Stimulated activated CD4-positive, alpha-beta T cell treated with anti-CD3 and anti-CD28 coated beads, Interleukin-15, amount 100 ng/mL, for 1 hour (primary cell): ENCODE measurements at places on chromosomes 5 and 9.

GRCh38 chr5:22844636-22845035 is 8.5 kb downstream of the CDH12 start:
- no peak for DNase-seq

DNA sequence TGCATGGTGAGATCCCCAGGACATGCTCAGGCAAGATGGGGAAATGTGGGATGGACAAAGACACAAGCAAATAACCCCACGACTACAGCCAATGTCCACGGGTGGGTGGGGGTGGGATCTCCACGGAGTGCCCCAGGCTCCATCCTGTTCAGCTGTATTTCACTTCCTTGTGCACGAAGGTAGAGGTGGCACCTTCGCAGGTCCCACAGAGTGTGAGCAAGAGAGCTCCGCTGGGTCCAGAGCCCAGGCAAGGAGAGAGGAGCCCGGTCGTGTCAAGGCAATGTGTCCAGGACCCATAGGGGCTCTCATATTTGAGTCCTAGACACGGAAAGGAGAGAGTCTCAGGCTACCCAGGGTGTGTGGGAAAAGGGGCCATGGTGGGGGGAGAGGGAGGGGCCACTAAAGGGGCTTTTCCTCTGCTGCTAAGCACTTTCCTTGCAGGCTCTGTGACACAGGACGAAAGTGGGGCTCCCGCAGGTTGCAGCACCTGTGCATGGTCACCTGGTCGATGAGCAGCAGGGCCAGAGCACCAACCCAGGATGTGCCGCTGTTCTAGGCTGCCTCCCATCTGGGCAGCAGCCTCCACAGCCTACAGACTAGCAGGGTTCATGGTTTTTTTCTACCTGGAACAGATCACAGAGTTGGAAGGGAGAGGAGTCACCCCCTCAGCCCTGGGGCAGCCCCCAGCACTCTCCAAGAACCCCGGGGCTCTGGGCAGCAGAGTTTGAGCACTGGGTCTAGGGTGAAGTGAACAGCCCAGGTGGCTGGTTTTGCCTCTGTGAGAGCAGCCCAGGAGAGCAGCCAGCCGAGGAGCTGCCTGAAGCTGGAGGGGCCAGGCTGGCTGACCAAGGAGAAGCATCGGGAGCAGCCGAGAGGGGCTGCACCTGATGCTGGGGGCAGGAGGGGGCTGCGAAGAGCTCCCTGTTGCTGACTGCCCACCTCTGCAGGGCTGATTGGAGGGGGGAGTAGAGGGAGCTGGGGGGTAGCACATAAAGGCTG is 100.7 kb upstream of the MVB12B start:
- no peak for DNase-seq

- no peak for DNase-seq
These were observed 22.3 kb downstream of the FBXW2 start for GRCh38 chr9:120770931-120771330.

DNA sequence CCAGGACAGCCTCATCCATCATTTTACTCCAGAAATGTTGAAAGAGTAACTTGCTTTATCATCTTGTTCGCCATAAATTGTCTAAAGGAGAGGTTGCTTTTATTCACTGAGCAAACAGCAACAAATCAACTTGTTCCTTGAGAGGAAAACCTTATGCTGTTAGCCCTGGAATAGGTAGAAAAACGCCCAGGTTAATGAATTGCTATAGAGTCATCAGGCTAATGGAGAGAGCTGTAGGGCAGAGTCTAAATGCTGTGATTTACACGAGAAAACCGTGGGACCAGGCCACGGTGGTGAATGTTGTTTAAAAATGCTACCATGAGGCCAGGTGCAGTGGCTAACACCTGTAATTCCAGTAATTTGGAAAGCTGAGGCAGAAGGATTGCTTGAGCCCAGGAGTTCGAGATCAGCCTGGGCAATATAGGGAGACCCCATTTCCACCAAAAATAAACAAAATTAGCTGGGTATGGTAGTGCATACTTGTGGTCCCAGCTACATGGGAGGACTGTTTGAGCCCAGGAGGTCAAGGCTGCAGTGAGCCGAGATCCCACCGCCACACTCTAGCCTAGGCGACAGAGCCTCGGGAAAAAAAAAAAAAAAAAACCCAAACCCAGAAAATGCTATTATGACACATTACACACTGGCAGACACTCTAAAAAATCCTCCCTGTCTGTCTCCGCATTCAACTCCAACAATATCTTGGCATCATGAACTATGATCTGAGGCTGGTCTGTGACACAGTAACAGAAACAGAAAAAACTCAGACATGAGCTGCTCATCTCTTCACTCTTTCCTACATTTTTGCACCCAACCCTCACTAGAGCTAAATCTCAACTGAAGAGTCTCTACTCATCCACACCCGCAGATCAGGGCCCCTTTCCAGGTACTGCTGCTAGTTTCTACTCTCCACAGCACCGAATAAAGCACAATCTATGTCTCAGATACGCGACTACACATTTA is 118.6 kb upstream of the RETREG1 start:
- no peak for DNase-seq

- no peak for DNase-seq
These were observed 667.4 kb upstream of the SEMA6A start for GRCh38 chr5:117242028-117242427.

- no peak for DNase-seq
These were observed 77.1 kb downstream of the GOLPH3 start for GRCh38 chr5:32096891-32097595.

- no peak for DNase-seq
These were observed 9.3 kb downstream of the SLC46A2 start for GRCh38 chr9:112881331-112881730.

GRCh38 chr5:82982846-82983245 is 94.3 kb downstream of the TMEM167A start:
- no peak for DNase-seq

DNA sequence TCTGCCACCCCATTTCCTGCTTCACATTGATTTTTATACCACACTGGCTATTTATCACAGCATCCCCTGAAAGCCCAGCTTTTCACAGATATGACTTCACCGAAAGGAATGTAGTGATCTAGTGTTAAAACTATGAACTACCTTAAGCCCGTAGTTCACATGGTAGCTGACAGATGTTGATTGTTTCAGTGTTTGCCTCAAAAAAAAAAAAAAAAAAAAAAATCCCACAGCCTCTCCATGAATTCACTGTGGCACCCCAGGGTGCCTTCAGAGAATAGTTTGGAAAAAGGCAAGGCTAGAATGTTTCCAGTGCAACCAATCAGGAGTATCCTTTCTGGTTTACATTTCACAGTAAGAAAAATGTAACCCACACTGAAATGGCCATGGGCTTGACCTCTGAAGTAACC is 37.1 kb downstream of the GLIS3 start:
- DNase-seq = no peak

- DNase-seq = no peak
These were observed 231.0 kb downstream of the SNX18 start for GRCh38 chr5:54748527-54748926.

GRCh38 chr9:117414220-117414905 is 494 bp downstream of the ASTN2 start:
- no peak for DNase-seq

GRCh38 chr5:112800891-112801290 is 60.2 kb upstream of the SRP19 start:
- DNase-seq = no peak

DNA sequence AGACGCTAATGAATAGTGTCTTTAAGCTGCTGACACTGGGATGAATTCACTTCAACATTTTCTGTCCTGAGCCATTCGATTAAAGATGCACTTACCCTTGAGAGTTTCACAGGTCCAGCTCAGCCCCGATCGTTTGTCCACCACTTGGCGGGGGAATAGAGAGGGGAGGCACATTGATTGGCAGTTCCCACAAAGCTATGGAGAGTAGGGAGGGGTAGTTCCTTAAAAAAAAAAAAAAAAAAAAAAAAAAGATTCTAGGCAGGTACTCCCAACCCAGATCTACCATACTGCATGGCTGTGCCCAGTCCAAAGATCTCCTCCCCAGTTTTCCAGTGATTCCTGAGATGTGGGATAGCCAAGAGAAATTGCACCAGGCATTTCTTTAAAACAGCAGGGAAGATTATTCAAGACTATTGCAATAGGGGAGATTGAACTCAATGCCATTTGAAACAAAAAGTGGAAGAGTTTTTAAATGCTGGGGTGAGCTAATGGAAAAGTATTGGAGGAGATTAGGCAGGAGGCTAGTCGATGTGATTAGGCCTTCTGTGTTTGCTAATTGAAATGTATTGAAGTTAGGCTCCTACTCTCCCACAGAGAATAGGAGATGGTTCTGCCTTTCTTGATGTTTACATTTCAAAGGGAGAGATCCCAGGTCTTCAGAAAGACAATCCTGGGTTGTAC is 2217.4 kb upstream of the WWC1 start:
- DNase-seq = no peak

- no peak for DNase-seq
These were observed 40.0 kb downstream of the KLHL3 start for GRCh38 chr5:137695651-137696428.

DNA sequence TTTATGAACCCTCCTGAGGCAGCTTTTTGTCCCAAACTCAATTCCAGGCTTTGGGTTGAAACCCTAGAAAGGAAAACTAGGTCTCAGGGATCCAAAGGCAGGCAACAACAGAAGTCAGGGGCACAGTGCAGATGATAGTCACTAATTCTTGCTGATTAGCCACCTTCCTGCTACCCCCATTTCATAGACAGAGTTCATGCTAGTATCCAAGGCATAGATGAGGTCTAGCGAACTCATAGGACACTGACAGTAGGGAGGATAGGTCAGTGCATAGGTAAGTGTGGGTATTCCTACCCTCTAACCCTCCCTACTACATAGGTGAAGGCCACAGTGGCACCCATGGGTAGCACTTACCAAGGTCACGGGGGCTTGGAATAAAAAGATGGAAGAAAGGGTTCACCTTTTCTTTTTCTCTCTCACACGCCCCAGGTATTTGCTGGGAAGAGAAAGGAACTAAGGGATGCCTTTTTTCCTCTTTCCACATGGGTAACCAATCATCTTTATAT is 86.2 kb downstream of the SLC25A46 start:
- no peak for DNase-seq

GRCh38 chr5:180823940-180824629 is 21.5 kb upstream of the MGAT1 start:
- no peak for DNase-seq

- no peak for DNase-seq
These were observed 1.4 kb downstream of the SNX18 start for GRCh38 chr5:54518818-54519508.

DNA sequence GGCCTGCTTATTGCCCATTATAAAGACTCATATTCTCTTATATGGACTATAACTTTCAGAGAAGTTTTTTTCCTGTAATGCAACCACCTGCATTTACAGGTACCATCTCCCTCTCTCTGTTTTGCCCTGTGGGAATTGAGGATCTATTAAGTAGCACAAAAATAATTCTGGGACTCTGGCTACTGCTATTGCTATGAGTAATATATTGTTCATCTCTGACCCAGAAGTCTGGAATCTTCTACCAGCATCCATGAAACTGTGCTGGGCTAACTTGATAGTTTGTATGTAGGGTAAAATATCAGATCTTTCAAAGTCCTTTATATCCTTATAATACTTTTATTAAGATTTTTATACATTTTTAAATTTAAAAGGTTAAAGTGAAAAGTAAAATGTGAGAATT is 607.2 kb downstream of the EFNA5 start:
- no peak for DNase-seq

- DNase-seq = no peak
These were observed 25.8 kb downstream of the FBXW2 start for GRCh38 chr9:120767451-120767850.

- no peak for DNase-seq
These were observed 136.0 kb downstream of the MVB12B start for GRCh38 chr9:126462617-126463016.
